ENCODE measurements at places on chromosomes 7 and 10.

DNA sequence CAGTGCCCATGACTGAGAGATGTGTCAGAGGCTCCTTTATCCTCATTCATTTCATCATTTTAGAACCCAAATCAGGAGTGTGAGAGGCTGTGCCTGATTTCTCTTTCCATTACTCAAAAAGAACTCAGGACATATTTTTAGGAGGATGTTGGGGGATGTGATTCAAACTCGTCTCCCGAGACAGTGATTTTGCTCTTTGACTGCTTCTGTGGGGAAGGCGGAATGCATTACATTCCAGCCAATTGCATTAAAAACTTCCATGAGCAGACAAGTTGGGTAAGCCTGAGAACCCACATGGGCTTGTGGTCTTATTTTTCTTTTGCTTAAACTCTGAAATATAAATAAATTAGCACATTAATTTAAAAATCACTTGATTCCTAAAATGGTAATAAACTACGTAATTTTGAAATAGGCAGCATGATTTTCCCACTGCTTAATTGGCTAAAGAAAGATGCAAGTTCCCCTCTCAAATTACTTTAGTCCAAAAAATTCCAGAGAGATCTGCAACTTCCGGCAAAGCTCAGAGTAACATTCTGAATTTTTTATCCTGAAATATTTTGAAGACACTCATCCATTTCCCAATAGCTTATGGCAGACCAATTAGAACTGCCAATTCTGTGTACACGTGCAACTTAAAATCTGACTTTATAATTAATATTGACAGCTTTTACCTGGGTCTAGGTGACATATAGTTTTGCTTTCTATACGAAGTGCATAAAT is 185.6 kb downstream of the C7orf25 start:
- DNase-seq, result no peak

DNA sequence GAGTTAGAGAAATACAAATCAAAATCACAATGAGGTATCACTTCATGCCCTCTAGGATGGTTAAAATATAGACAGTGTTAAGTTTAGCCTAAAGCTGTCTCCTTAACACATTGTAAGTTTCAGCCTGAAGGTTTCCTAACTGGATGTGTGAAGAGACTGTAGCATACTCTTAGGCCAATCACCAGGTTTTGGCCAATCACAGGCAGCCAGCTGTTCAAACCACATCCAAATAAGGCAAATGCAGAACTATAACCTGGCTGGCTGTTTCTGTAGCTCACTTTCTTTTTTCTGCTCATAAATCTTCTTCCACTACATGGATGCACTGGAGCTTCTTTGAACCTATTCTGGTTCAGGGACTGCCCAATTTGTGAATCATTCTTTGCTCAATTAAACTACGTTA is 19.7 kb downstream of the ESYT2 start:
- DNase-seq, result no peak

DNA sequence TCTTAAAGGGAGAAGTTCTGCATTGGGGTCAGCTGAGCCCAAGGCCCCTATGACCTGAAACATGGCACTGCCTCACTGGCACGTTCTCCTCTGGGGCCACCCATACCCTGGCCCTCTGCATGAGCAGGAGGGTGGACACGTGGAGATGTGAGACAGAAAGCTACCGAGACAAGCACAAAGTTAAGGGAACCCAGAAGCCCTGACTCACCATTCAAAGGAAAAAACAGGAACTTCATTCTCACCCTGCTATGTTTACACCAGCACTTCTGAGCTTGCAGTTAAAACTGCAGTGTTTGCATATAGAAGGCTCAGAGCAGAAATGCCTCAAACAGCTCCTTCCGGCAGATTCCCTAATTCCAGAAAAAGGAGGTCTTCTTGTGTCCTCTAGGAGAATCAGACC is 41.7 kb downstream of the DENND11 start:
- DNase-seq, result no peak

DNA sequence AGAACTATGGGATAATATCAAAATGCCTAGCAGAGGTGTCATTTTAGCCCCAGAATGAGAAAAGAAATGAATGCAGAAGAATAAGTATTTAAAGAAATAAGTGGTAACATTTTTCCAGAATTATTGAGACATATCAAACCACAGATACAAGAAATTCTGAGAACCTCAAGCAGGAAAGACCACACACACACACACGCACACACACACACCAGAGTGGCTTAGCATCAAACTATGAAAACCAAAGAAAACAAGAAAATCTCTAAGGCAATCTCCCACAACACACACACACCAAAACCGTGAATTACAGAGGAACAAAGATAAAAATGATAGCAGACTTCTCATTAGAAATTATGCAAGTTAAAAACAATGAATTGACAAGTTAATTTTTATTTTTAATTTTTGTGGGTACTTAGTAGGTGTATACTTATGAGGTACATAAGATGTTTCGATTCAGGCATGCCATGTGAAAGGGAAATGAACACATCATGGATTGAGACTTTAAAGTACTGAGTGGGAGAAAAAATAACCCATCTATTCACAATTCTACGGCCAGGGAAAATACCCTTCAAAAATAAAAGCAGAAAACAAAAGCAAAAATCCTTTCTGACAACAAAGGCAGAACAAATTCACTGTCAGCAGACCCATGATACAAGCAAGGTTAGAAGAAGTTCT is 14.6 kb downstream of the PPIF start:
- DNase-seq, result no peak

DNA sequence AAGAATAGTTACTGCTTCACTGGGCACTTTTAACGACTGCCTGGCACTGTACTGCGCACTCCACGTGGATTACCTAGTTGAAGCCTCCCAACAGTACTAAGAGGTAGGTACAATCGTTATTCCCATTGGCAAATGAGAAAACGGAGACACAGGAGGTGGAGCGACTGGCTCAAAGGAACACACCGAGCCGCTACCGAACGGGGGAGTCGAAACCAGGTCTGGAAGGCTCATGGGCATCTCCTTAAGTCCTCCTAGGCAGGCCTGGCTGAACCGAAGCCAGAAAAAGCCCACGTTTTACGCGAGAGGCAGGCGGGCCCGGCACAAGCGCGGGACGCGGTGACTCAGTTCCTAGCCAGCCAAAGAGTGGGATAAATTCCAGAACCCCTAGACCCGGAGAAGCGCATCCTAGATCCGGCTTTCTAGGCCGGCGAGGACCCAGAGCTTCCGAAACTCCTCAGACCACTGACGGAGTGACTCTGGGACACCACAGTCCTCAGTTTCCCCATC is 472 bp downstream of the PDAP1 start:
- DNase-seq, result no peak

All from AG04450 (cell line).